ENCODE measurements at places on chromosomes 7 and 10.
A peak's percentile ranks its signal among the peaks of the same experiment; 100 is the strongest.

DNA sequence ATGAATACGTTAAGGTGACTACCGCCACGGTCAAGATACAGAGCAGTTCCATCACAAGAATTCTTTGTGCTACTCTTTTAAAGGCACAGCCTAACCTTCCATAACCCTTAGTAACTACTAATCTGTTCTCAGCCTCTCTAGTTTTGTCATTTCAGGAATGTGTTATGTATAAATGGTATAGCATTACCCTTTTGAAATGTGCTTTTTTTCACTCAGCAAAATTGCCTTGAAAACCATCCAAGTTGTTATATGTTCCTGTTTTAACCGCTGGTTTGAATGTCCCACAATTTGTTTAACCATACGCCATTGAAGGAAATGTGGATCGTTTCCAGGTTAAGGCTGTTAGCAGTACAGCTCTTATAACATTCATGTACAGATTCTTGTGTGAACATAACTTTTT lies 32.0 kb downstream of the WAC start:
- DNase-seq: no peak

DNA sequence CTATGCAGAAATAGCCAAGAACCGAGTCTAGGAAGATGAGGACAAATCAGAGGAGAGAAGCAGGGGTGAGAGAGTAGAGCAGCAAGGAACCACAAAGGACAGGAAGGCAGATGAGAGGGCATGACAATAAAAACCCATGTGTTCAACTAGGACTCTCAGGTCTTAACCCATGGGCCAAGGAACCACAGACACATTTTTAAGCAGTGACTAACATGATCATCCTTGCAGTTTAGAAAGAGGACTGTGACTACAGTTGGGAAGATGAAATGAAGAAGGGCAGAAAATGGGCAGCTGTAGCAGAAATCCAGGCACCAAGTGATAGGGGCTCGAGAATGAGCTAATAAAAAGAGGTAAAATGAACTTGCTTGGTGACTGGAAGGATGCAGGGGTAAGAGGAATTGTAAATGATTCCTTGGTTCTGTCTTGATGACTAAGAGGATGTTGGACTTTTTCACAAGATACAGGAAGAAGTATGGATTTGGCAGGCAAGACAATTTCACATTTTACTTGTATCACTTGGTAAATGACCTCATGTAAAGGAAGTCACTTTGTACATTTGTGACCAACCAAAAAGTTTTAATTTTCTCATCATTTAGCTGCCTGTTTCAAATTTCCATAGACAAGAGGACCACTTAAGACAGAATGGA lies 22.8 kb downstream of the SGMS1 start:
- no peak for DNase-seq

GRCh38 chr10:29714096-29714874 lies 79.5 kb upstream of the SVIL start:
- DNase-seq: no peak

DNA sequence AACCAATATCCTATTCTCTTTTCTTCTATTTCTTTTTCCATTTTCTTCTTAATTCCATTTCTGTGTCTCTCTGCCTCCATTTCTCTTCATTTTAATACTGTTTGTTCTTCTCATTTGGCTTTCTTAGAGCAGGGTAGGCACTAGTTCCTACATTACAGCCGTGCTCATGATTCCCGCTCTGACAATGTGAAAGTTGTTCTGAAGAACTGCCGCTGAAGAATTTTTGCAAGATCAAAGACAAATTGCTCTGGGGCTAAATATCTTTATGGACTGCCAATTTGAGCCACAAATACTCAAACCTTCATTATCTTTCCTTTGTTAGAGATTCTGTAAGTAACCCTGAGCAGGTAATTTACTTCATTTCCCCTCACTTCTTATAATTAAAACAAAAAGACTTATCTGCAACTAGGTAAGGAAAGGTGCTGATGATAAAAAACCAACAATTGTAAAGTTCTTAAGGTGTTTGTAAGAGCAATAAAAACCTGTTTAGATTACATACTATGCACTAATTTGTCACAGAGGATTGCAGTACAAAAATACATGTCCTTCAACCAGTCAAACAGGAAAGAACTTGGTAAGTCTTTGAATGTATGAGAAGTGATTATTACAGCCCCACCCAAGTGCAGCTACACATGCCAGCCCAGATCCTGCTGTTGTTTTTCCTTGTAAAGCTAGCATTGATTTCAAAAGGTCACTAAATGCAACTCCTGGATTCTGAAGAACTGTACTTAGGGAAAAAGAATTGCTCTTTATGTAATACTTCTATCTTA lies 127.5 kb downstream of the COL28A1 start:
- no peak for DNase-seq

GRCh38 chr10:107687701-107688100 lies 523.2 kb upstream of the SORCS1 start:
- no peak for DNase-seq

GRCh38 chr10:71255808-71256660 lies 43.7 kb downstream of the UNC5B start:
- DNase-seq: no peak

DNA sequence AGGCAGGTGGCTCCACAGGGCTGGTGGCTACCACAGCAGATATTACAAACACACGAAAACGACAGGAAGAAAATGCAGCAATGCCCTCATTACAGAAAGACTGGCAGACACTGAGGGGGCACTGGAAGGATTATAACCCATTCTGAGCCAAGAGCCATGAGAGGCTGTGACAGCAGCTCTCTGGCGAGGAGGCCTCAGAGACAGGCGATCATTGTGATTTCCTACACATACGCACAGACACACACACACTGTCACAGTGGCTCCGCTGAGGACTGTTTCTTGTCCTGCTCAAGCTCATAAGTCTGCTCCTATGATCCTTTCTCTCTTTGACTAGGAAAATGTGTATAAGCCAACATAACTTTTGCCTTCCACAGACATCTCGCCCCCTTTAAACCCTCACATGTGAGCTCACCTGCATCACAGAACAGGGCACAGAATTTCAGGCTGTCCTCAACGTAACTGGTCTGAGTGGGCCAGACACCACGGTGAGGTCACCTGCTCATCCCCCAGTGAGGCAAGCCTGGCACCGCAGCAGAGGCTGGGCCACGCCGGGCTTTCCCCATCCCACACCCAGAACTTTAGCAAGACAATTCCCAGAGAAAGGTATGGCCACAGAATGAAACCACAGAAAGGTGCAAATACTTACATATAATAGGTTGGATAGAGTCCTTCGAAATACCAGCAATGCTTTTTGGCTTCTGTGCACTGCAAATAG lies 51.7 kb downstream of the VOPP1 start:
- no peak for DNase-seq

GRCh38 chr10:93813507-93814465 lies 56.0 kb downstream of the LGI1 start:
- DNase-seq: no peak

DNA sequence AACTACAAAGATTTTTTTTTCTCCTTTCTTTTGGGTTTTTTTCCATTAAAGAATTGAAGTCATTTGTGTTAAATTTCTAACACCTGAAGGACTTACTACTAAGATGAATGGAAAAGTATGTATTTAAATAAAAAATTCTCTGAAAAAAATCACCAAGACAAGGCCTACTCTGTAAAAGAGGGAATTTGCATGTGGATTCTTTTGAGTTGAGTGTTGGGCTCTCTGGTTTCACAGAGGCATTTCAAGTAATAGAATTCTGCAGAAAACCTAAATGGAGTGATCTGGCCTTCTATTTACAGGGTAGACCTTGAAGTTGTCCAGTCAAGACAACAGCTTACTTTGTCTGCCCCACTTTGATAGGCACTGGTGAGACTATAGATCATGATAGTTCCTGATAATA lies 4.1 kb downstream of the LRRC17 start:
- no peak for DNase-seq

DNA sequence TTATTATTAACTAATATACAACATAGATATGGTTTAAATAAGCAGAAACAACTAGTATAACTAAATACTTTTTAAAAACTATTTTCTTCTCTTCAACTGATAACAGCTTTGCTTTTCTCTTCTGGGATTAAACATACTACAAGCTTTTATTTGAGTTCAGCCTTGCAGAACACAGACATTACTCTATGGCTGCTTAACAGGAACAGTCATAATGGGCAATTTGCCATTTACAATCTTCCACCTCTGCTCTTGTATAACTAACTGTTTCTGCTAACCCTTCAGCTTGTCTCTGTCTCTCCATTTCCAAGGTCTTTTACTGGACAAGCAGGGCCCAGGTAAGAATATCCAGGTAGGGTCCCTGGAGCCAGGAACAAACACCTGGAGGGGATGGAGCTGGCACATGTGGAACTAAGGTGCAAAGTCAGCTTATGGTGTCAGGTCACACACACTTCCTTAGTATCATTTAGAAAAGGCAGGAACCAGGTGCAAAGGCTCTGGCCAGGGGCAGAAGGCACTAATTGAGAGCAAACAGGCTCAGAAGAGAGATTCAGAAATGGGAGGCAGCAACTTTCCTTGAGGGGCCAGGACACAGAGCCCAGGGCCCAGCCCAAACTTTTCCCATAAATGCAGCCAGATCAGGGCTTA lies 93.1 kb downstream of the STRA8 start:
- DNase-seq: no peak

DNA sequence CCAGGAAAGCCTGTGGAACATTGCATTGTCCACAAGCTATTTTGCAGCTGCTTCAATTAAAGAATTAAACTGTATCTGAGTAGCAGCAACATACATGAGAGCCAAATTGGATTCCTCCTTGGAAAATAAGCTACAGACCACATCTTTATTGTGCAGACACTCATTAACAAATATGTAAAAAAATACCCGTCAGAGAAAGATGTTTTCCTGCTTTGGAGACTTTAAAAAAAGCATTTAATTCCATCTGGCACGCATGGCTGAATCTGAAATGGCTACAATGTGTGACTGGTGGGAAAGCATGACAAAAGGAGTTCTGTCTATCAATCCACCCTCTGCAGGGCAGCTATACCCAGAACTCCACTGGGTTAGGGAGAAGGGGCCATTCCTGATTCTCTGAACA lies 73.1 kb upstream of the HPS1 start:
- no peak for DNase-seq

DNA sequence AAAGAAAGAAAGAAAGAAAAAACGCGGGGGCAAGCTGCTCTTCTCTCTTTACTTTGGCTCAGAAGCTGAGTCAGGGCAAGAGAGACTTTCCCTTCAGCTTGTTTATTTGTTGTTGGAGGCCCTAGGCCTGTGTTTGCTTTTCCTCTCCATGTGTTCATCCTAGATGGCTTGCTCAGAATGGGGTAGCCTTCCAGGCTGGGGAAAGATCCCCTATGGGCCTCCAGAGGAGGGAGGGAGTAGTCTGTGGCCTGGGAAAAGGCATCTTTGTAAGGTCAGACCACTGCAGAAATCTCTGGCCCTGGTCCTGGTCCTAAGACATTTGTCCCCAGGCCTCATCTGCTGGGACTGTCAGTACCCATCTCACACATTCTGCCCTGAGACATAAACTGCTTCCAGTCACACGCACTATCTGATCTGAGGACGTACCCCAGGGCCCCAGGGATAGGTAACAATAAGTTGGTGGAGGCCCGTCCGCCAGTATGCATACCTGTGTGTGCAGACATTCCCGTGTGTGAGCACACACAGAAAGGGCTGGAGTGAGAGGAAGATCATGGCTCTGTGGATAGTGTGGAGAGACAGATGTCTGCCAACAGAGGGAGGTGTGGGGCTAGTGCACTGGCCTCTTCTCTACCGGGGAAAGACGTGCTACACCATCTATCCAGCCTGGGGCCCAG lies 4.9 kb upstream of the SCD start:
- DNase-seq: peak; percentile 14

DNA sequence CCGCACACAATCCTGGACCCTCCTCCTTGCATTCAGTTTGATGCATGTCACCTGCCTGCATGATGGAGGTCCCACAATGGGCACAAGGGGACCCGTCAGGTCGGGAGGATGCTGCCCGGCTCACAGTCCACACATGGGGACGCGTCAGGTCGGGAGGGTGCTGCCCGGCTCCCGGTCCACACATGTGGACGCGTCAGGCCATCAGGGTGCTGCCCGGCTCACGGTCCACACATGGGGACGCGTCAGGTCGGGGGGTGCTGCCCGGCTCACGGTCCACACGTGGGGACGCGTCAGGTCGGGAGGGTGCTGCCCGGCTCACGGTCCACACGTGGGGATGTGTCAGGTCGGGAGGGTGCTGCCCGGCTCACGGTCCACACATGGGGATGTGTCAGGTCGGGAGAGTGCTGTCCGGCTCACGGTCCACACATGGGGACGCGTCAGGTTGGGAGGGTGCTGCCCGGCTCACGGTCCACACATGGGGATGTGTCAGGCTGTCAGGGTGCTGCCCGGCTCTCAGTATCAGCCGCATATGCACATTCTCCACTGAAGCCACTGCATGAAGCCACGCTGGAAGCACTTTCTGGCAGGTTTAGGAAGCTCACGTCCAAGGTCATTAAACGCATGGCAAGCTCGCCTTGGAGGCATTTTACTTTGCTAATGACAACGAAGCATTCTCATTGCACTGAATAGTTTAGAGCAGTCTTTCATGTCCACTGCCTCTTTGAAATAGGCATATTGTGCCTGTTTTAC lies 50.3 kb downstream of the DIP2C start:
- DNase-seq: no peak

DNA sequence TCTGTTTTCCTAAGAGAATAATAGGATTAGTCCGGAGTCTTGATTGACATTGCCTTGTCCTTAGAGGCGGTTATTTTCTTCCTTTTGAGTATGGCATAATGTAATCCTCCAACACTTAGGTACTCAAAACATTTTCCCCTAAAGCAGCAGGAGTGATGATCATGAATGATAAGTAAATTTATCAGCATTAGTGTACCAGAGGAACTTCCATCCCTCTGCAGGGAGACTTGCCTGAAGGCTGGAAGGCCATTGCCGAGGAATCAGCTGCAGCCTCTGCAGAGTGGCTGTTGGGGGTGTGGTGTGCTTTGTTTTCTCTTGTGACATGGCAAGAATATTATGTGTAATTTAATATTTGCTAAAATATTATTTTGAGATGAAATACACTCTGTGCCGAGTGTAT lies 56.8 kb downstream of the RAB11FIP2 start:
- DNase-seq: no peak

DNA sequence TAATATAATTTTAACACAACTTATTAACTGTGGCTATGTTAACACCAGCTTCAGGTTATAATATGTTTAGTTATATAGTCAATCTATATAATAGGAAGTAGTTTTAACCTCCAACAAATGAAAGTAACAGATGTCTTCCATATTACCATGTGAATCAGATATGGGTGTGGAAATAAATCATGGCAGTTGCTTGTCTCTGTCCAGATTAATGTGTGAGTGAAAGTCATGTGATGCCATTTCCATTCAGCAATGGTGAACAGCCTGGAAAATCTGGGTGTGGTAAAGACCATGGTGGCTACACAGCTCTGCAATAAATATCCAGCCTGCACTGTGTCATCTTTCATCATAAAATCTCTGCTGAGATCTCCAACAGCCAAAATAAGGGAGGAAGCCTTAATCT lies 27.8 kb downstream of the HEPACAM2 start:
- no peak for DNase-seq

DNA sequence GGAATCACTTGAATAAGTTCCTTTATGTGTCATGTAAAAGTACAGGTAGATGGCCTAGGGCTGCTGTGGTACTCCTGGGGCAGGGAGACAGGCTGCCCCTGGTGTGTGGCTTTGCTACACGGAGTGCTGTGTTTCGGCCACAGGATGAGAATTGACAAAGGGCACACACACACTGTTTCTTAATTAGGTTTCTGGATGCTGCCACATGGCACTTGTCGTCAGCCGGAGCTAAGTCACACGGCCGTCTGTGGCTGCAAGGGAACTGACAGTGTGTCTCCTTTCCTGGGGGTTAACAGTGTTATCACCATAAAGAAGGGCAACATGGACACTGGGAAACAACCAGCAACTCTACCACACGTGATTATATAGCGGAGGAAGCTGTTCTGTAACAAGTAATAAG lies 55.7 kb upstream of the CREB5 start:
- DNase-seq: no peak

Data from activated CD8-positive, alpha-beta memory T cell treated with anti-CD3 and anti-CD28 coated beads for 48 hours (primary cell).